ENCODE measurements at places on chromosomes 16 and 17. TPM values are rescaled to one million over a fixed set of nuclear protein-coding genes. Genes with fewer than 3 reads are reported as not detected.

TEN1 gene
- 24.5 TPM for polyA plus RNA-seq

RNF222 gene
- polyA plus RNA-seq, result not detected

ZG16 gene
- not detected for polyA plus RNA-seq

P2RX5 gene
- 12.0 TPM for polyA plus RNA-seq

RAC3 gene
- polyA plus RNA-seq, result 299 TPM

CRISPLD2 gene
- polyA plus RNA-seq, result 3.6 TPM

KRTAP4-4 gene
- not detected for polyA plus RNA-seq

HSD17B2 gene
- not detected for polyA plus RNA-seq

VTN gene
- 0.38 TPM for polyA plus RNA-seq

SLC25A39 gene
- polyA plus RNA-seq, result 408 TPM
